Fibroblast of the aortic adventitia (primary cell): ENCODE measurements at places on chromosomes 1 and 21. TPM values are rescaled to one million over a fixed set of nuclear protein-coding genes. Genes with fewer than 3 reads are reported as not detected.

The AADACL3 gene
- total RNA-seq, result not detected in 2 replicates

- peak; percentile 76 for DNase-seq
Observed at GRCh38 chr1:36400825-36401601, 3.3 kb upstream of the LSM10 start.

- no peak for DNase-seq
Observed at GRCh38 chr1:165174491-165174890, 182.0 kb downstream of the LMX1A start.

The TOR1AIP2 gene
- total RNA-seq, result 105 and 141 TPM in 2 replicates

- no peak for DNase-seq
Observed at GRCh38 chr1:33257207-33257771, 997 bp downstream of the ZNF362 start.

- no peak for DNase-seq
Observed at GRCh38 chr1:178910023-178910422, 39.1 kb upstream of the ANGPTL1 start.

GRCh38 chr1:60896701-60897363, 185.5 kb upstream of the NFIA start:
- DNase-seq, result no peak

The ELF3 gene
- total RNA-seq, result 0.09 TPM in 1 of 2 replicates, not detected in the other

The ZNF683 gene
- not detected in 2 replicates for total RNA-seq

GRCh38 chr1:185338719-185339622, 21.9 kb upstream of the IVNS1ABP start:
- DNase-seq, result no peak

- peak; percentile 11 for DNase-seq
Observed at GRCh38 chr1:85091671-85092280, 43.5 kb upstream of the MCOLN3 start.

The PTPRC gene
- total RNA-seq, result 0.09 TPM in 1 of 2 replicates, not detected in the other

The CHAF1B gene
- total RNA-seq, result 0.49 and 7.8 TPM in 2 replicates

DNA sequence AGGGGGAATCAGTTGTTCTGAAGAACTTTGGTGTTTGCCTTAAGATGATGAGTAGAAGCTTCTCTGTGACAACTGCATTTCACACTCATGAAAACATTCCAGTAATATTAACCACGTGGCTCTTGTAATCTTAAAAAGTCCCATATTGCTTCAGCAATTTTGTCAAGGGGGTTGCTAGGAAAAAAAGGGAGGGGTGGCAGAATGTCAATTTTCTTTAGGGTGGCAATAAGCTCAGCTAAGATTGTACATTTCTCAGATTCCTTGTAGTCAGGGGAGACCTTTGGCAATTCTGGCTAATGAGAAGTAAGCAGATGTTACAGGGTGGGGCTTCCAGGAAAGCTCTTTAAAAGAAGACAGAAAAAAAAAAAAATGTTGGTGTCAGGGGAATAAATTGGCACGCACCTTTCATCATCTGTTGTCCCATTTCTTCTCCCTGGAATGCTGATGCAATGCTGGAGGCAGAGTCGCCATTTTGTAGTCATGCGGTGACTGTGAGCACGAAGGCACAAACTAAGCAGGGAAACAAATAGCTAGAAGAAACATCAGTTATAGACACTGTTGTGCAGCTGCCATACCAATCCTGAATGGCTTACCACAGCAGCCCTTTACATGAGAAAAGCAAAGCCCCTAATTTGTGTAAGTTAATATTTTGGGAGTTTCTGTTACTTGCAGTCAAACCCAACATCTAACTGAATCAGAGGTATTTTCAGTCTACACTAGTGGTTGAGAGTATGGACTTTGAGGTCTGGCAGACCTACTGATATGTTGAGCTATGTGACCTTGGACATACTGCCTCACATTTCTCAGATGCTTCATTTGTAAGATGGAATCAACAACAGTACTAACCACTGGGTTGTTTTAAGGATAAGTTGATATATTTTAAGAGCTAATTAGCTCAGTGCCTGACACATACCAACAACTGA, 56.1 kb upstream of the MRPS6 start:
- peak; percentile 64 for DNase-seq

DNA sequence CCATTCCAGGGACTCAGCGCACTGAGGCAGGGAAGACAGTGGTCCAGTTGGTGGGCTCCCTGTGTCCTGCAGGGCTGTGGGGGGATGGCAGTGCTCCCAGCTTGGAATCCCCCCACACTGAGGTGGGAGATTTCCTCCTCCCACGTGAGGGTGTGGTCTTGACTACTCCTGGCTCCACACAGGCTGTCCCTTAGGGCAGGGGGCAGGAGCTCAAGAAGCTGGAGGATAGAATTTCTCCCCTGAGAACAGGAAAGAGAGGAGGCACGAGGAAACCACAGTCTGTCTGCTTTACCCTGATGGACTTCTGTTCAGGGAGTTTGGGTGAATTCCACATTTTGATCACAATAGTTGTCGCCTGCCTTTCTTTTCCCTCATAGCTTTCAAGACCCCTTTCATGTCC, 62.1 kb downstream of the CACNA1E start:
- DNase-seq, result no peak

- no peak for DNase-seq
Observed at GRCh38 chr1:94002046-94002787, 93.0 kb upstream of the GCLM start.

DNA sequence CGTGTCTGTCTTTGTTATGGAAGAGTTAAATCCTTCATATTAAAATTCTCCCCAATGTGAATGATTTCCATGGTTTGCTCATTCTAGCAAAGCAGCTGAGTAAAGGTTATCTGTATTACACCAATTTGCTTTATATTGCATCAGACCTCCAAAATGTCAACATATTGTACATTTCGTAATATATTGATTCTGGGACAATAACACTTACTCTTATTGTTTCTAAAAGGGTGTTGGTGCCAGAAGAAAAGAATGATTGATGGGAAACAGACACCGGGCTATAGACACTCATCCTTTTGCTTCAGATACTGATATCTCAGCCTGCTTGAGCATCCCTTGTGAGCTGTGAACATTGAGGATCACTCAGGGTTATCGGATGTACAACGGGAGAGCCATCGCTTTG, 7.0 kb downstream of the NTNG1 start:
- DNase-seq, result no peak

DNA sequence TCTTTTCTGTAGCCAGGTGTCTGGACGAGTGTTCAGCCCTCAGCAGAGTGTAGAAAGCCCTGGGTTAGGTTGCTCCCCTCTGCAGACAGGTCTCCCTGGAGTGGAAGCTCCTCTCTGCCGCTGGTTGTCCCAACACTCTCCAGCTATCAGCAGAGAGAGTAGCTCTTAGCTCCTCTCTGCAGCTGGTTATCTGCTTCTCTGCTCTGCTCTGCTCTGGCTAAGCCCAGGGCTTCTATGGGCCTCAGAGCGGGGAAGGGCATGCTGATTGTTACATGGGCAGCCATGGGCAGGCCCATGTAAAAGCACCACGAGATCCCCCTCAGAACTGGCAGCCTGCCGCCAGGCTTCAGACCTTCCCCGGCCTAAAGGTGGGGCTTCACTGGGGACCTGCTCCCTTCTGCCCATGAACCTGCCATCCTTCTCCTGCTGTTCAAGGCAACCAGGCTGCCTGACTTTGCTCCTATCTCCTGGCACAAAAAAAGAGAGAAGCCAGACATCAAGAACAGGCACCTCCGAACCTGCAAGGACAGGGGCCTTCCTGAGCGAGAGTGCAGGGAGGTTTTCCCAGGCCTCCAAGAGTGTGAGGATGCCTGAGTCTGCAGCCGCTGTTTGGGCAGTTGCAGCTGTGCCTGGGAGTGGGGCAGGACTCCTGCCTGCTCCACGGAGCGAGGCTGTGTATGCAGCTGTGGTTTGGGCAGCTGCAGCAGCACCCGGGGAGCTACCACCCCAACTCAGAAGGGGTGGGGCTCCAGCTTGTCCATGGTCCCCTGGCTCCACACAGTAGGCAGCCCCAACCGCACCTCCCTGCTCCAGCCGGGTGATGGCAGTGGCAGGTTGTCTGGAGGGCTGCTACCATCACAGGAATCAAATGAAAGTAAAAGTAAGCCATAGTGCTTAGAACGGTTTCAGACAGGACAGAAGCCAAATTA, 973.7 kb downstream of the LTN1 start:
- no peak for DNase-seq

The ORC1 gene
- total RNA-seq, result 0.49 and 12.6 TPM in 2 replicates

GRCh38 chr21:46135782-46136395, 19.5 kb downstream of the FTCD start:
- DNase-seq, result no peak

The RASSF5 gene
- total RNA-seq, result 4.1 and 6.6 TPM in 2 replicates

DNA sequence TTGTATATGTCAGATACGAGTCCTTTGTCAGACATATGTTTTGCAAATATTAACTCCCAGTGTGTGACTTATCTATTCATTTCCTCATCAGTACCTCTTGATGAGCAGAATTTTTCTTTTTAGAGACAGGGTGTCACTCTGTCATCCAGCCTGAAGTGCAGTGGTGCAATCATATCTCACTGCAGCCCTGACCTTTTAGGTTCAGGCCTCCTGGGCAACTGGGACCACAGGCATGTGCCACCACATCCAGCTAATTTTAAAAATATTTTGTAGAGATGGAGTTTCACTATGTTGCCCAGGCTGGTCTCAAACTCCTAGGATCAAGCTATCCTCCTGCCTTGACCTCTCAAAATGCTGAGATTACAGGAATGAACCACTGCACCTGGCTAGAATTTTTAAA, 93.0 kb downstream of the HLCS start:
- no peak for DNase-seq

- DNase-seq, result no peak
Observed at GRCh38 chr1:108893141-108893530, 16.4 kb downstream of the GPSM2 start.

The LYST gene
- 28.1 and 30.4 TPM in 2 replicates for total RNA-seq

GRCh38 chr1:45327644-45328515, 1.2 kb downstream of the HPDL start:
- DNase-seq, result no peak

DNA sequence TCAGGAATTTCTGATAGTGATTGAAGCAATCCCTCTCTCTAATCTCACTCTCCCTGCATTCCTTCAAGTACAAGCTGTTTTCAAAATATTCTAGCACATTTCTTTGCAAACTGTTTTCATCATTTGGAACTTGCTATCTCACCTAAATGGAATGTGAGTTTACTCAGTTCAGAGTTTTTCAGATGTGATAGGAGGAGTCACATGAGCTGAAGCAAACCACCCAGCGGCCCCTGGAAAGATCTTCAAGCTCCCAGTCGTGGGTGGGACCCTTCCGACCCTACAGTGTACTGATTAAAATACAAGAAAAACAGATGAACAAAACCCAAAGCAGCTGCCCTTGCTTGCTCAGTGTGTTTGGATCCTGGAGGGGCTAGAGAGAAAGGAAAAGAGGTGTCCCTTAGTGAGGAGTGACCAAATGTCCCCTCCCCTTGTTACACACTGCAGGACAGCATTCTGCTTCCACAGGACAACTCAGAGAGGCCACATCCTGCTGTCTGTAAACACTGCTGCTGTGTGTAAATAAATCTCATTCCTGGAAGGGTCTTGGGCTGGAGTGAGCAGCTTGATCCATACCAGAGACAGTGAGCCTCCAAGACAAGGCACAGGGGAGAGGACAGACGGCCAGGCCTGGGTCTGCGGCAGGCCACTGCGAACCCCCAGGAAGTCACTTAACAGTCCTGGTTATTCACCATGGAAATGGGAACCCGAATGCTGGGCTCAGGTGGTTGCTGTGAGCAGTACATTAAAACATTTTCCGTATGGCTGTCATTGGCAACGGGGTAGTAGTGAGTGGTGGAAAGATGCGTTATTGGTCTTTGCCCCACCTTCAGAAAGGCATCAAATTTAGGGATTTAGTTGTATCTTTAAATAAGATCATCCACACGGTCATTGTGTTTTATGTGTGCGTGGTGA, 229.2 kb downstream of the RHOU start:
- DNase-seq, result peak; percentile 97

DNA sequence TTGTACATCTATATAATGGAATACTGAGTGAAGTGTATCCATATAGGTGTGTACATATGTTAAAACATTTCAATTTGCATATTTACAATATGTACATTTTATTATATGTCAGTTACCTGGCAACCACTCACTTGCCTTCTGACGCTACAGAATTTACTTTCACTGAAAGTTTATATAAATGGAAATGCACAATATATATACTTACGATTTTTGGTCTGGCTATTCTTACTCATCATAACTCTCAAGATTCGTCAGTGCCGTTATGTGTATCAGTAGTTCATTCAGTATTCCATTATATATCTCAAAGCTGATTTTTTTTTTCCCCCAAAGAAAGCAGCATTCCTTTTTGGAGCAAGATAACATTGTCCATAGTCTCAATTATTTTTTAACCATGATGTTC, 138.2 kb downstream of the PCBP3 start:
- DNase-seq, result no peak

DNA sequence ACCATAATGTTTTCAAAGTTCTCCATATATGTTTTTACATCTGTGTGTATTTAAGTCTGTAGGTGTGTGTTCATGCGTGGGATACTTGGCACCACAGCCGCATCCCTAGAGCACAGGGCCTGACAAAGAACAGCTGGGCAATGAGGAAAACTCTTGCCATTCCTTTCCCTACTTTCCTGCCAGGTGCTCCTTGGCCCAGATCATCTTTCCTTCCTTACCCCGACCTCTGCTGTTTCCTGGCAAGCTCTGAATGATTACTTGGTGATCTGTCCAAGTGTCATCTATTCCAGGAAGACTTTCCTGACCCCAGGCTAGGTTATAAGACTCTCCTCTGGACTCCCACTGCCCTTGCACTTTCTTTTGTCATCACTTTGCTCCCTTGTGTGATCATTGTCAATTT, 123.6 kb downstream of the ELAVL4 start:
- no peak for DNase-seq

- no peak for DNase-seq
Observed at GRCh38 chr1:181119093-181119989, 30.8 kb downstream of the IER5 start.

- no peak for DNase-seq
Observed at GRCh38 chr1:163701783-163702374, 380.1 kb downstream of the NUF2 start.

DNA sequence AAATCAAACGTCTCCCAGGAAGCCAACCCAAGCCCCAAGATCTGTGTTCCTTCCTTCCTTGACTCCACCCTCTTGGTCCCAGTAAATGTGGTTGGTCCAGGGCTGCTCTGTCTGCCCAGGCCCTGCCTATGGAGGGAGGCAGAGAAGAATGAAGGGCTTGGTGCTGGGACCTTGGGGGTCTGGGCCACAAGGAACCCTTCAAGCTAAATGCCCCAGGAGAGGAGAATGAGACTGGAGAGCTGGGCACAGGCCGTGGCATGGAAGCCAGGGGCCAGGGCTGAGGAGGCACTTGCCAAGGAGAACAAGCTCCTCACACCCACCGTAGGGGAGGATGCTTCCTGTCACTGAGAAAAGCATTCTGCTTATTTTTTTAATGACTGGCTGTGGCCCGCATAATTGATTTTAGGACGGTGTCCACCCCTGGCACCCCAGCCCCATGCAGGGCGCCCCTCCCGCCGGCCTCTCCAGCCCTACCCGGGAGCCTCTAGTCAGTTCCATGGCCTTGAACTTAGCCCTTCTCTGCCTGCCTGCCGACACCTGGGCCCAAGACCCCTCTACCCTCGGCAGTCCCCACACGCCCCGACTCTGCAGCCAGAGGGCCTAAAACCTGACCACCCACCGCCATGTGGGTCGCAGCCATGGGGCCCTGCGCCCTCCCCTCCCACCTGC, 889 bp downstream of the CLEC20A start:
- DNase-seq, result no peak
